A549 treated with RU486 at 1 μM for 4 hours (cell line): ENCODE measurements at places on chromosomes 5 and 9. TPM values are rescaled to one million over a fixed set of nuclear protein-coding genes. Genes with fewer than 3 reads are reported as not detected.

ST8SIA4 gene
- 0.24 to 1.3 TPM (median 0.44 TPM) in 5 replicates for total RNA-seq

CSF1R gene
- 0.05 to 0.33 TPM (median 0.21 TPM) in 4 of 5 replicates, not detected in the other for total RNA-seq

SEMA6A gene
- 0.02 to 0.18 TPM (median 0.15 TPM) in 5 replicates for total RNA-seq

PCDHB12 gene
- 0.05 to 0.09 TPM in 2 of 5 replicates, not detected in the others for total RNA-seq

DMGDH gene
- not detected in 5 replicates for total RNA-seq

SLC6A7 gene
- 0.03 TPM in 3 of 5 replicates, not detected in the others for total RNA-seq

CBY3 gene
- total RNA-seq = not detected in 5 replicates

SRP19 gene
- total RNA-seq = 79.5 to 104 TPM (median 85.9 TPM) in 5 replicates

ACSL6 gene
- 0.16 to 0.24 TPM in 2 of 5 replicates, not detected in the others for total RNA-seq

EQTN gene
- total RNA-seq = not detected in 5 replicates

SARDH gene
- total RNA-seq = 0.05 to 0.18 TPM (median 0.07 TPM) in 3 of 5 replicates, not detected in the others

PCA3 gene
- total RNA-seq = not detected in 5 replicates

NR6A1 gene
- 1.7 to 1.9 TPM (median 1.7 TPM) in 5 replicates for total RNA-seq

C5orf46 gene
- not detected in 5 replicates for total RNA-seq

SPINK4 gene
- total RNA-seq = not detected in 5 replicates

NEUROG1 gene
- total RNA-seq = not detected in 5 replicates

HTR4 gene
- not detected in 5 replicates for total RNA-seq

CCNO gene
- 5.8 to 10.4 TPM (median 8.7 TPM) in 5 replicates for total RNA-seq

DND1 gene
- total RNA-seq = 0.48 to 0.94 TPM (median 0.73 TPM) in 5 replicates

EDIL3 gene
- total RNA-seq = 0.15 to 0.30 TPM (median 0.23 TPM) in 5 replicates

SOWAHA gene
- 0.16 to 0.17 TPM (median 0.17 TPM) in 4 of 5 replicates, not detected in the other for total RNA-seq

COL5A1 gene
- 28.6 to 57.4 TPM (median 47.8 TPM) in 5 replicates for total RNA-seq

FCN1 gene
- not detected in 5 replicates for total RNA-seq

ZNF367 gene
- 3.3 to 7.3 TPM (median 6.4 TPM) in 5 replicates for total RNA-seq

PCDHGA5 gene
- 0.07 to 0.30 TPM (median 0.13 TPM) in 5 replicates for total RNA-seq
